ENCODE measurements at places on chromosomes 5 and 9.

- DNase-seq, result no peak
Measured at GRCh38 chr5:10235350-10235749, 14.3 kb downstream of the ATPSCKMT start.

DNA sequence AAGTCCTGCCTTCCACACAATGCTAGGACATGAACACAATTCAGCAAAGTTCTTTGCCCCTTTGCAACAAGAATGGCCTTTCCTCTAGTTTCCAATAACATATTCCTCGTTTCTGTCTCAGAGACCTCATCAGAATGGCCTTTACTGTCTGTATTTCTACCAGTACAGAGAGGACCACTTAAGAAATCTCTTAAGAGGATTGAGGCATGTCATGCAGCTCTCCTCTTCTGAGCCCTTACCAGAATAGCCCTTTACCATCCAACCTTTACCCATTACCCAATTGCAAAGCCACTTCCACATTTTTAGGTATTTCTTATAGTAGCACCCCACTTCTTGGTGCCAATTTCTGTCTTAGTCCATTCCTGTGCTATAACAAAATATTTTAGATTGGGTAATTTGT lies 20.3 kb downstream of the TNPO1 start:
- no peak for DNase-seq

- no peak for DNase-seq
Measured at GRCh38 chr5:45385321-45386058, 310.7 kb downstream of the HCN1 start.

- DNase-seq, result no peak
Measured at GRCh38 chr9:13596383-13596970, 317.0 kb upstream of the MPDZ start.

Data from NAMALWA (cell line).